NCI-H2029 treated with DMSO at 0.1 percent for 48 hours (cell line): ENCODE measurements at places on chromosomes 7 and 10.

GRCh38 chr10:3639546-3639945 lies 145.5 kb downstream of the KLF6 start:
- no peak for DNase-seq

- no peak for DNase-seq
Observed at GRCh38 chr7:26293569-26294308, 2.1 kb downstream of the SNX10 start.

- no peak for DNase-seq
Observed at GRCh38 chr10:122347170-122347841, 27.2 kb upstream of the PLEKHA1 start.

DNA sequence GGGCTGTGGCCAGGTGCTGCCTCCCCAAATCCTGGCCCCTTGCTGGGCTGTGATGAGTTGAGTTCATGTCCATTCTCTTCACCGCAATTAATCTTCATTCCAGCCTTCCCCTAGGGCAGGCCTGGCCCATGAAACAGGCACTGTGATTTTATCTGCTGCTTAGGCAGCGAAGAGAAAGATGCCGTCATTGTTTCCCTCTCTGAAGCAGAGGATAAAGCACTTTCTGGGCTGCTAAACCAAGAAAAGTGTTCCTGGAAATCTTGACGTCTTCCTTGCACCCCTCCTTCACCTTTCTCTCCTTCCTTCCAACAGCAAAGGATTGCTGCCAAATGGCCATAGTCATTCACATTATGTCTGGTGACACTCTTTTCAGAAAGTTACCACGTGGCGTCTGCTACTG lies 265.9 kb downstream of the ZEB1 start:
- no peak for DNase-seq

GRCh38 chr10:42638821-42639270 lies 476 bp upstream of the ZNF33B start:
- DNase-seq: no peak

DNA sequence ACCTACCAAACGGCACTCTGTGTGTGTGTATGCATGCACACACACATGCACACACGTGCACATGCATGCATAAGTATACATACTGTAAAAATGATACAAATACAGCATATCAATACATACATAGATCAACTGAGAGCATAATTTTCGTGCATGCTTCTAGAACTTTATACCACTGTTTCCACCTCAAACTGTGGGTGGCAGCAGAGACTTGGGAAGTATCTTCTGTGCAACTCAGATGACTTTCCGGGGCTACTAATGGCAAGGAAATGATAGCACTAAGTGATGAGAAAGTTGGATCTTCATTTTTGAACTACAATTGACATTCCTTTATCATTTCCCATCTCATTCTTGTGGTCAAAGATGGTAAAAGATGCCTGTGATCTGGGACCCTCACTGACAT lies 570.7 kb downstream of the REEP3 start:
- no peak for DNase-seq

DNA sequence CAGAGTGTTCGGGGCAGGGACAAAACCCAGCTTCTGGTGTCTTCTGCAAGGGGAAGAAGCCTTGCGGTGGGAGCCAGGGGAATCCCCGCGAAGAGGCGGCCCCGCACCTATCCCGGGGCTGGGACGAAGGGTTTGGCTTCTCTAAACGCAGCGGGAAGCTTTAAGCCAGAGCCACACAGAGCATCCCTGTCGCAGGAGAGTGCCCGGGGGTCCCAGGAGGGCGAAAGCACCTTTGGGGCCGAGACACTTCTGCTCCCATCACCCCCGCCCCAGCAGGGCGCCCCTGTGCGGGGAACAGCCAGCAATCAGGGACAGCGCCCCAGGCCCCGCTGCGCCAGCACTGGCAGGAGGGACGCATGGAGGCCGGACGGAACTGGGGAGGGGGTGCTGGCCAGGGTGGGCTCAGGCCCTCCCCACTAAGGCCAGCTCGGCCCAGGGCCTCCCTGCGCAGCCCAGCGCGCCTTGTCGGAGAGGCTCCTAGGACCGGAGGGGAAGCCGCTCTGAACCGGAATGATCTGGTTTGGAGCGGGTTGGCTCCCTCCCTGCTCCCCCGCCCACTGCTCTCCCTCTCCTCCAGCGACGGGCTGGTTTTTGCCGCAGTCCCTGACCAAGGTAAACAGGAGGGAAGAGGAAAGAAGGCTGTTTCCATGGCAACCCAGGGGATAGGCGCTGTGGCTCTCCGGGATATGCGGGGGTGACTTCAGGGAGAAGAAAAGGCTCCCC lies 63.9 kb downstream of the TMEM209 start:
- peak; percentile 61 for DNase-seq

GRCh38 chr10:86592413-86592812 lies 61.9 kb upstream of the OPN4 start:
- no peak for DNase-seq

DNA sequence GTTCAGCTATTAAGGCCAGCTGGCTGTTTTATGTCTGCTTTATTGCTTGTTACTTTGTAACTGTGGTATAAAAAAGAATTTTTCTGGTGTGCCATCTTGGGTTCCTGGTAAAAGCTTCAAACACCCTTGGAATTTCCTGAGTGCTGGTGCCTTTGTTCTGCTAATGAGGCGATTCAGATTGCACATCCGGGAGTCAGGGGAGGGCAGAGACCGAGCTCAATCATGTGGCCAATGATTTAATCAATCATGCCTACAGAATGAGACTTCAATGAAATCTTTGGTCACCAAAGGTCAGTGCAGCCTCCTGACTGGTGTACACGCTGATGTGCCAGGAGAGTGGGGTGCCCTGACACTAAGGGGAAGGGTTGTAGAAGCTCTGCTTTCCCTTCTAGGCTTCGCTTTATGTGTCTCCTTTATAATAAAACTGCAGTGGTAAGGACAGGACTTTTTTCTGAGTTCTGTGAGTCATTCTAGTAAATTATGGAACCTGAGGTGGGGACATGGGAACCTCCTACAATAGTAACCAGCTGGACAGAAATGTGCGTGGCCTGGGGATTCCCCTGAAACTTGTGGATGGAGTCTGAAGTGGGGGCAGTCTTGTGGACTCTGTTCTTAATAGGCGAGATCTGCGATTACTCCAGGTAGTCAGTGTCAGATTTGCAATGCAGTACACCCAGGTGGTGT lies 69.4 kb upstream of the OGDHL start:
- DNase-seq: no peak

DNA sequence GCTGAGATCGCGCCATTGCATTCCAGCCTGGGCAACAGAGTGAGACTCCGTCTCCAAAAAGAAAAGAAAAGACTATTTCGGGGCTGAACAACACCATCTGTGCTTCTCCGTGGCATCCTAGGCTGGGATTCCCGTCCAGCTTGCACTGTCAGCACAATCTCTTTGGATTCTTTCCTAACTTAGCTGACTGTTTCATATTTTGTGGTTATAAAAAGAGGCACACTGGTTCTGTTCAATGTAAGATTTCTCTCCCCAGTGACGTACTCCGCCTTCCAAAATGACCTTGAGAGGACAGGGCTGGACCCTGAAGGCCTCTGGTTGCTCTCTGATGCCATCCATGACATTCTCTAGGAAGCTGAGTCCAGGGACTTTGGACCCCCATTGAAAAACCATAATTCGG lies 8.8 kb downstream of the ZNHIT1 start:
- no peak for DNase-seq

GRCh38 chr7:123548406-123548805 lies 9.2 kb downstream of the NDUFA5 start:
- DNase-seq: no peak

DNA sequence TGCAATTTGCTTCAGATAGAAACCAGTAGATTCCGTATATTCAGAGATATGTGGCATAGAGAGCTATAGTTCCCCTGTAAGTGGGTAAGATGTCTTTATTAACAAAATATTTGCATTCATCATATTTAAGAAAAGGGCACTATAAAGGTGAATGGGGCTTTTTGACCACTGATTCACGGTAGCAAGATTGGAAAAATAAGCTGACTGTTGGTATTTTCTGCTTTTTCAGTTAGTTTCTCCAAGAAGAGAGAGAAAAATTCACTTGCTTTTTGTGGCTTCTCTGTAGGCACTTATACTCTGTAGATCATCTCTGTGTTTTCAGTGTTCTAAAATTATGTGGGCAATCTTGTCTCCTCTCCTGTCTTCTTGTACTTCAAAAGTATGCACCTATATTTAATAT lies 245.1 kb downstream of the TWIST1 start:
- DNase-seq: no peak

DNA sequence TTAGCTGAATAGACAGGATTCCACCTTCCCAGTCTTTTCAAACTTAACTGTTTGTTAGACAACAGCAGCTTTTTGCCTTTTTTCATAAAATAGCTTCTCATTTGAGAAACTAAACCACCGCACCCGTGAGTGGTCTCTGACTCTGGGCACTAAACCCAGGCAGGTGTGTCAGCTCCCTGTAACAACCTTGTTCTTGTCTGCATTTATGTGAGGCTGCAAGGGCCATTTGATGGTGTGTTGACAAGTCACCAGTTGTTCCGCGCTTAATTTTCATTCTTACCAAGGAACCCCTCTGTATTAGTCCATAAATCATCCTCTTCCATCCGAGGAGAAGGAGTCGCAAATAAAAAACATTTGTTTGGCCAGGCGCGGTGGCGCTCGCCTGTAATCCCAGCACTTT lies 1.5 kb downstream of the STOX1 start:
- DNase-seq: no peak

DNA sequence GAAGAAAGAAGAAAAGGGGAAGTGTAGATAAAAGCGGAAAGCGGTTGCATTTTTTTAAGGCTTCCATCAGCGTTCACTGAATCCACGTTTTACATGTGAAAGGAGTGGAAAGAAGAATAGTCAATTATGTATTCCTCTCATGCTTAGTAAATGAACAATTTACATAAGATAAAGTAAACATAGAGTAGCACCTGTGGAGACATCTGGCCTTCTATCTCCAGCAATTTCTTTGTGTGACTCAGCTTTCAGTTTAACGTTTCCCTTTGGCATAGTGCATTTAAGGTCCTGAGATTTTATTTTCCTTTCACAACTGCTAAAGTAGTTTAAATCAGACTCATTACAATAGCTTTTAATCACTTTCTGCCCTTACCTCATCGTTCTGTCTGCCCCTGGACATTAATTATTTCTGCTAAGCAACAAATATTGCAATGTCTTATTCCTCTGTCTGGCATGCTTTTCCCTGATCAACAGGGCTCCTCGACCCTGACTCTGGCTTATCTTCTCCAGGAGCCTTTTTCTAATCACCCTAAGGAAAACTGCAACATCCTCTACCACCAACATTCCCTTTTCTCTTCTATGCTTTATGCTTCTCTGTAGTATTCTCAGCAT lies 383.5 kb upstream of the VWC2 start:
- no peak for DNase-seq

GRCh38 chr10:59082249-59082648 lies 94.2 kb upstream of the PHYHIPL start:
- no peak for DNase-seq

DNA sequence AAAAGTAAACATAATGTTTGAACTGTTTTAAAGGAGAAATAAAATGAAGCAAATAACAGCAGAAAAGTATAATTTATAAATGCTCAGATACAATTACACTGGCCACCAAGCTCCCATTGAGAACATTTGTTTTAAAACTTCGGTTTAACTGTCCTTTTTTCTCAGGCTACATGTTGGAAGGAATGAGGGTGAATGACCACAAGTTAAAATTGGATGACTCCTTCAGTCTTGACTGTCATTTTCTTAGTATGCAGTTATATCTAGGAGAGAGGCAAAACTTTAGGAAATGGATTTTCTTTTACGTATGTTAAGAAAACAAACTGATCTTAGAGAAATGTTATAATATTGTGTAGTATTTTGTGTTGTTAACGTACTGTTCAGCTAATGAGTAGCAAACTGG lies 5.0 kb downstream of the TRIM24 start:
- DNase-seq: no peak

GRCh38 chr10:13213163-13213562 lies 21.0 kb downstream of the UCMA start:
- no peak for DNase-seq

DNA sequence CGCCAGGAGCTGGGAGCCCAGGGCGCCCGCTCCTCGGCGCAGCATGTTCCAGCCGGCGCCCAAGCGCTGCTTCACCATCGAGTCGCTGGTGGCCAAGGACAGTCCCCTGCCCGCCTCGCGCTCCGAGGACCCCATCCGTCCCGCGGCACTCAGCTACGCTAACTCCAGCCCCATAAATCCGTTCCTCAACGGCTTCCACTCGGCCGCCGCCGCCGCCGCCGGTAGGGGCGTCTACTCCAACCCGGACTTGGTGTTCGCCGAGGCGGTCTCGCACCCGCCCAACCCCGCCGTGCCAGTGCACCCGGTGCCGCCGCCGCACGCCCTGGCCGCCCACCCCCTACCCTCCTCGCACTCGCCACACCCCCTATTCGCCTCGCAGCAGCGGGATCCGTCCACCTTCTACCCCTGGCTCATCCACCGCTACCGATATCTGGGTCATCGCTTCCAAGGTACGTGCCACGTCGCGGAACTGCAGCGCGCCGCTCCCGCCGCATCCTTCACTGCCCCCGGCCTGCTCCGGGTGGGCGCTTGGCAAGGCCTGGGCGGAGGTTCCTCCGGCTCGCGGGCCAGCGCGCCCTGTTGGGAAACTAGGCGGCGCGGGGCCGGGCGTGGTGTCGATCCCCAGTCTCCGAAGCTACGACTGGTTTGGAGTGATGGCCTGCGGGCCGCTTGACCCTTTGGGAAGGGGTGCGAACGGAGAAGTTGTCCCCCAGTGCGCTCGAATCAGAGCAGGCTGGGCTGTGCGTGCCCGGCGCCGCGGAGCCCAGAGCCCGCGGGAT lies 868 bp downstream of the EMX2 start:
- no peak for DNase-seq

DNA sequence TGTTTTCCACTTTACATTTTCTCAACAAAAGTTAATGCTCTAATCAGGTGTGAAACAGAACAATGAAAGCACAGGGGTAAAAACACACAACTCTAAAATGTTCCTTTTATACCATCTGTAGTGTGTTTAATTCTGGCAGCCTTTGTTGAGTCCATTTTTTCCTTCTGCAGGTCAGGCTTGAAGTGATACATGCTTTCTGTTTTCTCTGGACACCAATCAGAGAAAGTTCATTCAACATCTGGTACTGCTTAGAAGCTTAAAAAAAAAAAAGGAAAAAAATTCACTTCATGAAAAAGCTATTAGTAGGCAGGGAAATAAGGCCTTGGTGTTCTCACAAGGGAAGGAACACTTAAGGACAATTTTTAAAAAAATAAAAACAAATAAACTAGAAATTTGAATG lies 231.3 kb upstream of the RHOBTB1 start:
- no peak for DNase-seq

GRCh38 chr7:88153378-88153777 lies 66.5 kb downstream of the SRI start:
- DNase-seq: no peak
